NCI-H1417 treated with DMSO at 0.1 percent for 48 hours (cell line): ENCODE measurements at places on chromosomes 6 and 20.
A peak's percentile ranks its signal among the peaks of the same experiment; 100 is the strongest.

- no peak for DNase-seq
These were observed 8.9 kb downstream of the ATXN1 start for GRCh38 chr6:16752206-16752866.

DNA sequence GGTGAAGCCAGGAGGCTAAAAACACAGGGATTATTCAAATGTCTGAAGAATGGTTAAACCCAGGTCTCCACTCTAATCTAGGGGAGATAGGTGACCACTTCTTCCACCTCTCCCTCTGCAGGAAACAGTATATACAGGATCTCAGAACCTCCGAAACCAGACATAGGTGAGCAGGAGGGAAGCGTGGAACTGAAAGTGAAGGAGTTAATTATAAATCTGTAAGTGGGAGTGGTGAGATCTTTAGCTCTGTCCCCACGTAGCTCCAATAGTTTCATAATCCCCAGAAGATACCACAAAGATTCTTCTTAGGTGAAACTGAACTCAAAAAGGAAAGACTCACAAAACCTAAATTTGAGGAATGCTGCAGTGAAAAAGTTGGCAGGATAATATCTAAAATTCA lies 76.8 kb downstream of the THEMIS start:
- DNase-seq, result no peak

DNA sequence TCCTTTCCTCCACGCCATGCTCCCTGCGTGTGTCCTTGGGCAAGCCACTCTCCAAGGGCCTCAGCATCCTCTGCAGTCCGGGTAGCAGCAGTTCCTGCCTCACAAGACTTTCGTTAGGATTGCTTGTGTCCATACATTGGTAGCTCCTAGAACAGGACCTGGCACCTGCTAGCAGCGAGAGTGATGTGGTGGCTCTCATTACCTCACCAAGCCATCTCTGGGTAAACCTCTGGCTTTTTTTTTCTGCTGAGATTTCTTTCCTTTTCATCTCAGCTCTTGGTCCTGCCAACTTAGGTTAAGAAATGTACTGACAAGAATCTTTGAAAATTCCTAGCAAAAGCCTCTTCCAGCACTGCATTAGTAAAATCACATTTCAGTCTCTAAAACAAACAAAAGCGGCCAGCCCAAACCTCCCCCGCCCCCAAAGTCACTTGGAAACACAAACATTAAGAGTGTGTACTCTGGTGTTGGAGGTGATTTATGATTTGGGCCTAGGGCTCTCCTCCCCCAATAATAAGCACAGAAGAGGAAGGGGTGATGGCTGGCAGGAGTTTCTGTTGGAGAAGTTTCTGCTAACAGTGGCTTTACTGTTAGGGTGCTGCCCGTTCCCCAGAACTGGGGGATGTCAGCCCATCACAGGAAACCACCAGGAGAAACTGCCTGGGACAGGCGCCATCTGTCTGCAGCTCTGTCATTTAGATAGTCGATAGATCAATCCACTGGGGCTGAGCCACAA lies 199.2 kb downstream of the CD83 start:
- DNase-seq, result peak; percentile 54

DNA sequence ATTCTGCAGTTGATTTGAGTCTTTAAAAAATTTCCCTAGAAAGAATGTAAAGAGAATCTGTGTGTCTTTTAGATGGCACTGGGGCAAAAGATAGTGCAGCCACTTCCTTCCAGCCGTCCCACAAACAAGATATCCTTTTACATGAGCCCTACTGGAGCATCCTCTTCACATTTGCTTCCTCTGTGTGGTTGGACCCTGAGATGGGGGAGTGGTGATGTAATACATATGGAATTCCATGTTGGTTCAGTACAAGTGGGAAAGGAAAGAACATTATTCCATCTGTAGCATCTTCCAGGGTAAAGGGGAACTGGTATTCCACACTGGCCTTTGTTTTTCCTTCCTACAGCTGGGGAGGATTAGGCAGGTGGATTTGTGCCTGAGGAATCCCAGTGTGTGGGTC lies 78.9 kb upstream of the ISM1 start:
- DNase-seq, result no peak

GRCh38 chr6:11275598-11275997 lies 43.1 kb upstream of the NEDD9 start:
- DNase-seq, result no peak

- DNase-seq, result no peak
These were observed 35.8 kb upstream of the TPD52L1 start for GRCh38 chr6:125117818-125118217.

GRCh38 chr6:73073238-73073637 lies 152.1 kb downstream of the KHDC1L start:
- no peak for DNase-seq

DNA sequence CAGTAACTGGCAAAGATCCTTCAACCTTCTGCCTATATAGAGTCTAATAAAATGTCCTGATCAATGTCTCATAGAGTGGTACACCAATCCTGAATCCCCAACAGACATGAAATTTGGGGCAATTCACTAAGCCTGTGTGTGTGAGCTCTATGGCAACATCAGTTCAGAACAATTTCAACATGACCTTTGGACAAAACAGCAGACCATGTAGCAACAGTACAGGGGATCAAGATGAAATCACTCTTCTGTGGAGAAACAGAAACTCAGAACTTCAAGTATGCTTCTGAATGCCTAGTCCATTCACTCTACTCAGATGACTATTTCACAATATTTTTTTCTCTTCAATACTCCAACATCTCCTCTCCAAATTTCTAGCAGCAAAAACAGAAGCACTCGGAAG lies 49.1 kb upstream of the OPRM1 start:
- DNase-seq, result no peak

DNA sequence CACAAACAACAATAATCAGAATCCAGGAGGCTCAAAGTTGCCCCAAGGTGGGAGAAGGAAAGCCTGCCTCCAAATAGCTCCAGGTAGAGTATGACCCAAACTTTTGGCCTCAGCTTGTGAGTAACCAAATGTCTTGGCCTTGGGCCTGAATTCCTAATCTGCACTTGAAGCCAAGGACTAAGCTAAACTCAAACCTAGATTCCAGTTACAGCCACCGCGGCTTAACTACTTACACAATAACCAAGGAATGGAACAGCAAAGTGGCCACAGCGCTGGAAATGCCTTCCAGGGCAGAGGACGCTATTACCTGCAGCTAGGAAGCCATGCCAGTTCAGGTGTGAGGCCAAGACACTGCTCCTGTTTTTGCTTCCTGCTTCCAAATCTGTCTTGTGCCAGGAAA lies 4.6 kb downstream of the NINL start:
- no peak for DNase-seq

DNA sequence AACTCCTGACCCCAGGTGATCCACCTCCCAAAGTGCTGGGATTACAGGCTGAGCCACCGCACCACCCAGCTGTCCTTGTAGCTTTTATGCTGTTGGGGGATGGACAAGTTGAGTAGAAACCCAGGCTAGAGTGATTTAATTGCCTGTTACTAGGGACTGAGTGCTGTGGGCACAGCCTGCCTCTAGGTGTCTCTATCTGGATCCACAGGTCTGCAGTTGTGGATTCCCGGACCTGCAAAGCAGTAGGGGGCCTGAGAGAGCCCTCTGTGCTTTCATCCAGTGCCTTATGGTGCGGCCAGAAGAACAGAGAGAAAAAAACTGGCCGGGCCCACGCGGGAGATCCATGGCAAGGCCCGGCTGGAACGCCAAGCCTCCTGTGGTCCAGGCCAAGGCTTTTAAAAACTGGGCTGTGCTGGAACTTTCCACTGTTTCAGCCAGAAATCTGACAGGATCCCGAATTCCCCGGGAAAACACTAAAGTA lies 5.2 kb downstream of the SIRPA start:
- DNase-seq, result no peak

- no peak for DNase-seq
These were observed 334.8 kb downstream of the UTRN start for GRCh38 chr6:144619966-144620365.

GRCh38 chr6:55180258-55180657 lies 5.9 kb downstream of the HCRTR2 start:
- no peak for DNase-seq

DNA sequence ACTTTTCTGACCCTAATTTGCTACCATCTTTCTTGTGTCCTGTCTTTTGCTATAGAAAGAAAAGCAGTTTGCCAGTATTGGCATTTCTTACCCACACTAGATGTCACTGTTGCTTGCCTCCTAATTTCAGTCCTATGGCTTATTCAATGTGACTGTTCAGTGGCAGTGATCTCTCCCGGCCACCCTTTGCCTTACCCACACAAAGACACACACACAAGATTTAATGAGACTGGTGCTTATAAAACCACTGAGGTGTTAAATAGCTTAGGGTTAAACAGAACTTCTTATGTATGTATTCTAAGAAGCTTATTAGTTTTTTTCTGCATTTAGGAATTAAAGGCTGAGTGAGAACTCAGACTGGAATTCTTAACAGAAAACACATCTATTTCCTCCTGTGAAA lies 233.6 kb upstream of the ASCC3 start:
- DNase-seq, result peak; percentile 48

GRCh38 chr6:35191889-35192288 lies 21.9 kb upstream of the SCUBE3 start:
- DNase-seq, result no peak

DNA sequence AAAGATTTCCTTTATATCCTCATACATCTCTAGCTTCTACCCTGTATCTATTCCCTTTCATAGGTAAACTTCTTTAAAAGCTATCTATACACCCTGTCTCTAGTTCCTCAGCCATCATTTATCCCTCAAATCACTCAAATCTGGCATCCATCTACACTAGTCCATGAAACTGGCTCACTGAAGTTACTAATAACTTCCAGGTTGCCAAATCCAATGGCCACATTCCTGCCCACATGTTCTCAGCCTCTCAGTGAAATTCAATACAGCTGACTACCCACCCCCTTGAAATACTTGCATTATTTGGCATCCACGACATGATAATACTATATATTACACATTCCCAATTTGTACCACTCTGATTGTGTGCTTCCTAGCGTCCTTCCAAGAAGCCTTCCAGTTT lies 8.7 kb downstream of the REPS1 start:
- no peak for DNase-seq

DNA sequence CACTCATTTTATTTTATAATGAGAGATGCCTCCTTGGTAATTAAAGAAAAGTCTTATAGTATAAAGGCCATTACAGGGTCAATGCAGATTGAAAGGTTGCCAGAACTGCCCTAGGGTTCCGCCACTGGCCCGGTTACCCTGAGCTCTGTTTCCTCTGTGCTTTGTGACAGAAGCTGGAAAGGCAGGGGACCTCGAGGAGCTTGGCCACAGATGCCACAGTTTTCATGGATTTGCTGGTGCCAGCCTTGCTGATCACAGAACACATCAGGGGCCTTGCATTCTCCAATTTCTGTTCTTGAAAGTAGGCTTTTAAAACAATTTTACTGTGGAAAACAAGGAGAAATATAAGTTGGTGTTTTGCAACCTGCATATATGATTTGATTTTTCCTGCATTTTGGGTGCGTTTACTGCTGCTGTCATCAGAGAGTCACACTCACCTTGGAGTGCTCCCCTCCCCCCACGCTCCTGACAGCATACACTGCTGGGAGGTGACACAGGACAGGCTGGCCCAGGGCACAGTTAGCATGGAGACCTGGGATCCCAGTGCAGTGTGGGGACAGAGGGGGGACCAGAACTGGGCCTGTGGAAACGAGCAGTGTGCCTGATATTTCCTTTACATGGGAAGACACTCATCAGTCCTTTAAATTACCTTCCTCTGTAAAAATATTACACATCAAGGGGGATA lies 142.8 kb downstream of the CFAP61 start:
- no peak for DNase-seq

DNA sequence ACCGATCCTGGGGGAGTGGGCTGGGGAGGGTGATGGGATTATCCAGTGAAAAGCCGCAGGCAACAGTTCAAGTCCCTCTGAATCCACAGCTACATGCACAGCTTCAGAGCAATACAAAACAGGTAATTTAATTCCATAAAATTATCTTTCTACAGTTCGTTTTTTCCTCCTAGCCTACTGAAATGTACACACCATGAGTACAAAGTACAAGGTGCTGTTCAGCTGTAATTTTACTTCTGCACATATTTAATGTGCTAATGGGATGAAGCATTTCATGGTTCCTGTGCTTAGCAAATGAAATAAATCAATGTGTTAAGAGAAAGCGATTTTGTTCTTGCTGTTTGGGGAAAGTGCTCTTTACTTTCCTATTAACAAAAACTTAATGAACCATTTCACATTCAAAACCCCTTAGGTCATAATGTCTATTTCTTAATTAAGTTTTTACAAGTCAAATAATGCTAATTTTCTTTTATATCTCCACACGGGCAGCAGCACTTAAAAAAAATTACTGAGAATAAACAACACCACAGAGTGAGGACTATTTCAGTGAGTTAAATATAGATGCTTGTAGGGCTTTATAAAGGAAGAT lies 71.8 kb downstream of the INSM1 start:
- DNase-seq, result peak; percentile 30

- DNase-seq, result no peak
These were observed 54.2 kb upstream of the HLA-A start for GRCh38 chr6:29887819-29888776.

DNA sequence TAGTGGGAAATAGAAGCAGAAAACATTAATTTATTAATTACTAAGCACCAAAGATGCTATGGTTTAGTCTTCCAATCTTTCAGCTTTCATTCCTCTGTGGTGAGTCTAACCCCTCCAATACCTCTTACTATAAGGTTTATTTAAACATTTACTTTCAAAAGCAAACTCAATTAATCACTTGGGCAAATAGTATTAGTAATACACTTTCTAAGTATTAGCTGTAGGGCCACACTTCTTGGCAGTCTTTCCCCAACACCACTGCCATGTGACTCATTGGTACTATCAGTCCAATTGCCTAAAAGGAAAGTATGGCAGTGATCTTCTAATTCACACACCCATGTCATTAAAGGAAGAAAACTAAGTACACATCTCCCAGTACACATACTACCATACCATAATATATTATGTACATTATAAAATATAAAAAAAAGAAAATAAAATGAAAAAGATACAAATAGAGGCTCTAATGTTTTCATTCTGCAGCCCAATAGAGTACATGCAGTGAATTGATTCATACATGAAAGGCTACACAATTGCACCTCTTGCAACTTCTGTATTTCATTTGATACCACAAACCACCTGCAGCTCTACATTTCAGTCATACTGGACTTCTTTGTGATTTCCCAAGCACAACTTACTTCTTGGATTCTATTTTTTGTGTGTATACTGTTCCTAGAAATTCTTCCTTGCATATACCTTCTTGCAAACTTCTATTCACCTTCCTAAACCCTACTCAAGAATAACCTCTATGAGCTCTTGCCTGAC lies 218.6 kb downstream of the PKHD1 start:
- DNase-seq, result no peak

GRCh38 chr6:28353981-28354676 lies 4.4 kb downstream of the ZKSCAN3 start:
- no peak for DNase-seq

GRCh38 chr6:81999270-81999669 lies 246.8 kb upstream of the TENT5A start:
- no peak for DNase-seq

GRCh38 chr6:48123601-48124000 lies 12.6 kb upstream of the PTCHD4 start:
- DNase-seq, result no peak

GRCh38 chr20:6053776-6054688 lies at the start of gene LRRN4:
Gene LRRN4, minus strand, starts transcription at chr20:6054060. Its CDS starts 1,261 bp downstream, at chr20:6052799.
- no peak for DNase-seq

GRCh38 chr6:139903411-139904157 lies 529.1 kb upstream of the CITED2 start:
- no peak for DNase-seq
